ENCODE measurements at places on chromosomes 3 and 15. TPM values are rescaled to one million over a fixed set of nuclear protein-coding genes. Genes with fewer than 3 reads are reported as not detected.

DNA sequence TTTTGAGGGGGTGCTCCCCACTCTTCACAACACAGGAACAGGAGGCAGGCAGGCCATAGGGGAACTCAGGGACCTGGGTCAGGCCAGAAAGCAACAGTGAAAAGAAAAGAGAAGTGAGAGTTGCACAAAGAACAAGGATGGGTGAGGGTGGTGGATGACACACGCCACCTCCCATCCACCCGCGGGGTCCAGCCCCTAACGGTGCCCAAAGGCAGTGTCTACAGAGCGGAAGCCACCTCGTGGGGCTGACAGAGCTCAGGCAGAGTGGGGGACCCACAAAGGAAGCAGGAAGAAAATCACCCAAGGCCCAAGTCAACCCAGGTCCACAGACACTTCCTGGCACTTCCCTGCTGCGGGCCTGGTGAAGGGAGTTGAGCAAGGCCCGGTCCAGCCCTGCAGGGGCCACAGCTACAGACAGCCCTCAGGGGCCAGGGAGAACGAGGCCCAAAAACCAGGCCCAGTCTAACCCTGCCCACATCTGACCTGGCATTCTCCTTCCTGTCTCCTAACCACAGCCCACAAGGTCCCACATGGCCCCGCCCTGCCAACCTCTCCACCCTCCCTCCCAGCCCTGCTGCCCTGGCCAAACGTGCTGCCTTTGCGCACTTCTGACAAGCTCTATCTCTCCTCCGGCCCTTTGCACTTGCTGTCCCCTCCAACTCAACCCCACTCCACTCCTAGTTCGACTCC, 5.9 kb downstream of the NUP210 start:
- peaks cover 6% of the 10 kb centered on the region for H3K36me3 ChIP-seq
- peak overlapping the region; percentile 81 for H3K27ac ChIP-seq

DNA sequence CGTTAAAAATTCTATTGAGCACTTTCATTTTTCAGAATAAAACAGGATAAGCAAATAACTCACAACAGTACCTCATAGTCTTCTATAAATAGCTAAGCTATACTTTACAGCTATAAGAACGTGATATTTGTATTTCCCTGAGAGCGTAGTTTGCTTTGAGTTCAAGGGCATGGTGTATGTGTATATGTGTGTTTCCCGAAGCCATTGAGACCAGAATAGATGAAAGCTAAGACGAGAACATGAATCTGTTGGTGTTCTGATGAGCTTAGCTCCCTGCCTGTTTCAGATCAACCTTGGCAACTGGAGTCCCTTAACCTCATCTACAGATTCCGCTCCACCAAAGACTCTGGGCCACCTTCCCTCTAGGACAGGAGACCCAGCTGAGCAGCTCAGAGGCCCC, 59.5 kb upstream of the MCF2L2 start:
- peaks cover 21% of the 10 kb centered on the region for H3K36me3 ChIP-seq
- H3K27me3 ChIP-seq = no peaks in the 10 kb centered on the region
- H3K4me1 ChIP-seq = no peaks in the 10 kb centered on the region
- no peak overlapping the region for H3K4me3 ChIP-seq

- no peaks in the 10 kb centered on the region for H3K4me1 ChIP-seq
- H3K36me3 ChIP-seq = no peaks in the 10 kb centered on the region
- H3K27ac ChIP-seq = no peak overlapping the region
- H3K4me3 ChIP-seq = no peak overlapping the region
- H3K27me3 ChIP-seq = no peaks in the 10 kb centered on the region
- DNase-seq = no peak
Measured at GRCh38 chr3:10547413-10547812, 42.0 kb upstream of the ATP2B2 start.

- no peaks in the 10 kb centered on the region for H3K27me3 ChIP-seq
- no peaks in the 10 kb centered on the region for H3K36me3 ChIP-seq
- no peak overlapping the region for H3K27ac ChIP-seq
Measured at GRCh38 chr3:188458756-188459155, 304.8 kb downstream of the LPP start.

GRCh38 chr15:41794081-41794480, 19.8 kb downstream of the MAPKBP1 start:
- no peak overlapping the region for H3K4me3 ChIP-seq
- H3K36me3 ChIP-seq = no peaks in the 10 kb centered on the region
- no peaks in the 10 kb centered on the region for H3K27me3 ChIP-seq
- H3K4me1 ChIP-seq = peaks cover 34% of the 10 kb centered on the region

- no peak for DNase-seq
- no peaks in the 10 kb centered on the region for H3K27me3 ChIP-seq
- no peak overlapping the region for H3K4me3 ChIP-seq
- H3K4me1 ChIP-seq = no peaks in the 10 kb centered on the region
- no peaks in the 10 kb centered on the region for H3K36me3 ChIP-seq
- H3K27ac ChIP-seq = no peak overlapping the region
Measured at GRCh38 chr3:184776916-184777315, 35.0 kb upstream of the VPS8 start.

DNA sequence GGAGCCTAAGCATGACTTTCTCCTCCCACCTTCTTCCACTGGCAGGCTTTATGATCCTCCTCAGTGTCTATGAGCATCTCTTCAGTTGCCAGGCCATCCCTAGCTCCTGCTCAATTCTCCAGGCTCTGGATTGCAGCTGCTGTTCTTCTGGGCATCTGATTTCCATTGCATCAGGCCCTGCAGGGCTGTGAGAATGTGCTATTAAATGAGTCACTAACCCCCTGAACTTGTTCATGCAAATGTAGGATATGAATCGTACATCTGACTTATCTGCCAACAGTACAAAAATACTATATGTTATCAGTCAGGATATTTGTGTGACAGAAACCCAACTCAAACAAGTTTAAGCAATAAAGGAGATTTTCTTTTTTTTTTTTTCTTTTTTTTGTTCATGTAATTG, 11.9 kb downstream of the GPR176 start:
- no peak for DNase-seq
- H3K27me3 ChIP-seq = no peaks in the 10 kb centered on the region
- H3K4me1 ChIP-seq = no peaks in the 10 kb centered on the region
- H3K36me3 ChIP-seq = no peaks in the 10 kb centered on the region
- no peak overlapping the region for H3K27ac ChIP-seq

DNA sequence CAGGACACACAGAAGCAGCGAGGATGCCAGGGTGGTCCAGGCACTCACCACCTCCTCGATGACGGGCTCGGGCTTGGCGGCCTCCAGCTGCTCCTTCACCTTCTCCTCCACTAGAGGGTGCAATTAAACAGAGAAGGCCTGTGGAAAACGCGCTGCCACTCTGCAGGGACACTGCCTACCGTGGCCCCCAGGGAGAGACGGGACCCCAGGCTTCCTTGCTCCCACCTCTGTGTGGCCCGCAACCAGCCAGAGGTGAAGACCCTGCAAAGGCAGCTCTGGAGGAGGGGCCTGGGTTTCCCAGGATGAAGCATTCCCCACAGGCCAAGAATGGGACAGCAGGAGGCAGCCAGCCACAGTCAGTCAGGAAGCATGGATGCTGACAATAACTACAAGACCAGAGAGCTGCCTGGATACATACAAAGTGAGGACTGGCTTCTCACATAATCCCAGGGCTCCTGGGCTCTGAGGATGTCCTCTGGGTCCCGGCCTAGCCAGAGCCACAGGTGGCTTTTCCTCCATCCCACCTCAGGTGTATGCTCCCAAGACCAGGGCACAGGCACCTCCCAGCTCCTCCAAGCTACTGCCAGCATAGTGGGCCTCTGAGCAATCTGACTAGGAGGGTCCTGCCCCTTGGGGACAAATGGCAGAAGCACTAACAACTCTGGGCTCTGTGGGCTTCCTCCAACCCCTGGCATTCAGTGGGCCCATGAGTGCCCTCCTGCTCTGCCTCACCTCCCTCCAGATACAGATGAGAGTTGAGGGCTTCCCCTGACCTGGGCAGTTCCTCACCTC, 46.2 kb downstream of the PTH1R start:
- H3K4me3 ChIP-seq = no peak overlapping the region
- H3K27ac ChIP-seq = no peak overlapping the region
- no peaks in the 10 kb centered on the region for H3K27me3 ChIP-seq
- peaks cover 11% of the 10 kb centered on the region for H3K4me1 ChIP-seq
- no peak for DNase-seq

DNA sequence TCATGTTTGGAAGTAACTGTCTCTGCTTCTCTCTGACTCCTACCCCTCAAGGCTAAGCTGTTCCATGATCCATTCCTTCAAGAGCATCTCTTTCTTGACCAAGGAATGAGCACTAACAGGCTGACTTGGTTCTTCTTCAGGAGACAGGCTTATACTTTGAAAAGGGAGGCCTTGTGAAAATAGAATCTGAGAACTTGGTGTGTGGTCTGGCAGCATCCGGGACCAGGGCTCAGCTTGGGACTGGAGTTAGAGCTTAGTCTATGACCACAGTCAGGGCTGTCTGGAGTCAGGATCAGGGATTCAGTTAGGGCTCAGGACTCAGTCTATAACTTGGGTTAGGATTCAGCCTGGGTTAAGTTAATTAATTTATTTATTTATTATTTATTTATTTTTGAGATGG, 44.9 kb upstream of the SLC6A6 start:
- no peak overlapping the region for H3K27ac ChIP-seq
- H3K27me3 ChIP-seq = no peaks in the 10 kb centered on the region
- H3K4me1 ChIP-seq = no peaks in the 10 kb centered on the region
- DNase-seq = no peak
- H3K4me3 ChIP-seq = no peak overlapping the region

GRCh38 chr3:147458995-147459704, 50.0 kb downstream of the ZIC1 start:
- no peak overlapping the region for H3K4me3 ChIP-seq
- no peaks in the 10 kb centered on the region for H3K27me3 ChIP-seq
- no peaks in the 10 kb centered on the region for H3K36me3 ChIP-seq

- DNase-seq = no peak
- H3K27me3 ChIP-seq = no peaks in the 10 kb centered on the region
- H3K4me3 ChIP-seq = no peak overlapping the region
- H3K4me1 ChIP-seq = no peaks in the 10 kb centered on the region
- no peak overlapping the region for H3K27ac ChIP-seq
- no peaks in the 10 kb centered on the region for H3K36me3 ChIP-seq
Measured at GRCh38 chr3:78832785-78833204, 935.0 kb downstream of the ROBO1 start.

- H3K4me3 ChIP-seq = no peak overlapping the region
- H3K27me3 ChIP-seq = peaks cover 17% of the 10 kb centered on the region
- H3K36me3 ChIP-seq = no peaks in the 10 kb centered on the region
Measured at GRCh38 chr3:10763817-10764258, 52.2 kb upstream of the SLC6A11 start.

DNA sequence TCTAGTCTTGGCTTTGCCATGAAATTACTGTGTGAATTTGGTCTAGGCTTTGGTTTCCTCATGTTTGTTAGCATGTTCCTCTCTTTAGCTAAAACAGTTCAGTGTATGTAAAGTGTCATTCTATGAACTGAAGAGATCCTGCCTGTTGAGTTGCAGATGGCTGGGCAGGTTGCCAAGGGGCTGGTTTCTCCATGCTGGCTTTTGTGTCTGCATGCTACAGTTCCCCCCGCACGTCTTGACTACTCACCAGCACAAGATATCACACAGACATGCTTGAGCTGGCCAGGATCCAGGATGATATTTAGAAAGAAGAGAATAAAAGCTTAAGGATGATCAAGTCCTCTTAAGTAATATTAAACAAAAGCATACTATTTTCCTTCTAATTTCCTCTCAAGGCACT, 90.2 kb downstream of the CERS3 start:
- DNase-seq = peak; percentile 13
- H3K27me3 ChIP-seq = no peaks in the 10 kb centered on the region
- H3K36me3 ChIP-seq = no peaks in the 10 kb centered on the region
- no peaks in the 10 kb centered on the region for H3K4me1 ChIP-seq
- no peak overlapping the region for H3K27ac ChIP-seq
- H3K4me3 ChIP-seq = no peak overlapping the region

- H3K27me3 ChIP-seq = no peaks in the 10 kb centered on the region
- no peak for DNase-seq
- no peak overlapping the region for H3K4me3 ChIP-seq
- H3K36me3 ChIP-seq = no peaks in the 10 kb centered on the region
- H3K4me1 ChIP-seq = no peaks in the 10 kb centered on the region
- H3K27ac ChIP-seq = no peak overlapping the region
Measured at GRCh38 chr15:24823473-24823872, 131.3 kb upstream of the SNRPN start.

DNA sequence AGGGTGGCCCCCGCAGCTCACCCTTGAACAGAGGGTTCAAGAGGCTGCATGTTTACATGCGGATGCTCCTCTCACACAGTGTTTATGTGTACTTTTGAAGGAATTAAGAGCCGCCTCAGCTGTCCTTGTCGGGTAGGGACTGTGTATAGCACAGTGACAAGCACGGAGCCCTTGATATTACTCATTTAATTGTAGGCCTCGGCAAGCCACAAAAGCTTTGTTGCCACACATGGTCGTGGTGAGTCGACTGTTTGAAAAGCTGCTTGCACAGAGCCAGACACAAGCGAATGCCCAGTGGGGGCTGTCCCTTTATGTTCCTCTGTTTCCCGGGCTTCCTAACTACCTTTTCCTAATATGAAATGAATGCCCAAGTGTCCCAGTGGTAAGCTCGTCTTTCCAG, 4.5 kb downstream of the ESYT3 start:
- no peak overlapping the region for H3K27ac ChIP-seq
- H3K4me3 ChIP-seq = no peak overlapping the region
- no peak for DNase-seq
- no peaks in the 10 kb centered on the region for H3K36me3 ChIP-seq
- peaks cover 14% of the 10 kb centered on the region for H3K4me1 ChIP-seq

GRCh38 chr3:51974963-51975851, at the start of gene ABHD14A:
TSS of gene ABHD14A (plus strand) at chr3:51975064. CDS start at chr3:51975136, 72 bp downstream.
- H3K4me3 ChIP-seq = peak within 1 kb of the TSS; percentile 85
- H3K36me3 ChIP-seq = no peaks in the 10 kb centered on the region
- DNase-seq = no peak
- H3K27me3 ChIP-seq = no peaks in the 10 kb centered on the region
- H3K27ac ChIP-seq = peak within 1 kb of the TSS; percentile 85

DNA sequence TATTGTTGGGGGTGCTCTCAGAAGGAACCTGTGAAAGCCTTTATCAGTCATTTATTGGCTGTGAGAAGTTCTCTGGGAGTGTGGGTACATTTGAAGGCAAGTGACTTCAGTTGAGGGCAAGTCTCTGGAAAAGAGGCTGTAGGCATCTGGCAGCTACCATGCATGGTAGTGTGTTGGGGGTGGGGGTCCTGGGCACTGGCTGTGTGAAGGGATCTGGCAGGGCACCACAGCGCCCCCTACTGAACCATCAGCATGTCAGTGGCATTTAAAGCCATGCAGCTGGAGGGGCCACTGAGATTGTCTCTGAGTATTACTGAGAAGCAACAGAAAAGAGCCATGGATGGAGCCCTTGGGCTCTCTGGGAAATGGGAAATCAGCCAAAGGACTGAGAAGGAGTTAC, 30.6 kb downstream of the CRTAP start:
- H3K4me3 ChIP-seq = no peak overlapping the region
- DNase-seq = no peak
- peaks cover 5% of the 10 kb centered on the region for H3K36me3 ChIP-seq
- no peak overlapping the region for H3K27ac ChIP-seq
- H3K27me3 ChIP-seq = no peaks in the 10 kb centered on the region

GRCh38 chr15:24886538-24886937, 68.2 kb upstream of the SNRPN start:
- no peaks in the 10 kb centered on the region for H3K27me3 ChIP-seq
- H3K36me3 ChIP-seq = no peaks in the 10 kb centered on the region
- H3K27ac ChIP-seq = no peak overlapping the region
- H3K4me3 ChIP-seq = no peak overlapping the region
- no peak for DNase-seq

Gene COL7A1
- 4.4 TPM for total RNA-seq

Gene BDH1
- total RNA-seq = 13.2 TPM
